ENCODE measurements at places on chromosomes 1 and 21. TPM values are rescaled to one million over a fixed set of nuclear protein-coding genes. Genes with fewer than 3 reads are reported as not detected.

NUF2 gene
- total RNA-seq = 35.6 TPM

MCL1 gene
- total RNA-seq = 376 TPM

PROK1 gene
- not detected for total RNA-seq

KRTAP19-1 gene
- not detected for total RNA-seq

ZBED6 gene
- 12.9 TPM for total RNA-seq
